ENCODE measurements at places on chromosomes 6 and 20. TPM values are rescaled to one million over a fixed set of nuclear protein-coding genes. Genes with fewer than 3 reads are reported as not detected.

GRCh38 chr6:87945181-87945580 lies 102.5 kb upstream of the SPACA1 start:
- H3K36me3 ChIP-seq = no peaks in the 10 kb centered on the region
- no peaks in the 10 kb centered on the region for H3K27me3 ChIP-seq
- H3K4me3 ChIP-seq = no peak overlapping the region

The PSMB9 gene
- total RNA-seq = 3.2 TPM

DNA sequence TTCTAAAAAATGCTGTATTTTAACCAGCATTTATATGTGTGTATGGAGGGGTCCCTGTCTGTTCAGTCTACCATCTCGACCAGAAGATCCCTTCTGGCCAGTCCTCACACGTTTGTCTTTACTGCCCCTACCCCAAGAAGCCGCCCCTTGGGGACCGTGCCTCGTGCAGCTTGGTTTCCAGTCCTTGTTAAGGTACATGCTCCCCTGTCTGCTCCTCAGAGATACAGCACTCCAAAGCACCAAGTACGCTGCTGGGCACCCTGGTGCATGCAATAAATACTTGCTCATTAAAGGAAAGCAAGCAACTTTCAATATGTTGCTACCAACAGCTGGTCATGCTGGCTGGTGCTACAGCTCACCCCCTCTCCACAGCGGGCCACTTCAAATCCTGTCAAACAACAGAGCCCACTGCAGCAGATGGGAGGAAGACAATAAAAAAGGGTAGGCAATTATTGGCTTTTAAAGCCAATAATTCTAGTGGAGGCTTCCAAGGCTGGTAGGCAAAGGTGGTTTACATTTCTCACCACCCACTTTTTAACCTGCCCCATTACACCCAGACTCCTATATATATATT lies 61.6 kb downstream of the PSMG4 start:
- H3K27me3 ChIP-seq = no peaks in the 10 kb centered on the region
- DNase-seq = no peak
- no peak overlapping the region for H3K4me3 ChIP-seq
- H3K36me3 ChIP-seq = no peaks in the 10 kb centered on the region
- H3K27ac ChIP-seq = no peak overlapping the region

GRCh38 chr6:56732517-56732916 lies 89.8 kb upstream of the DST start:
- H3K4me3 ChIP-seq = no peak overlapping the region
- H3K27ac ChIP-seq = no peak overlapping the region
- H3K36me3 ChIP-seq = no peaks in the 10 kb centered on the region
- H3K4me1 ChIP-seq = peaks cover 2% of the 10 kb centered on the region
- no peaks in the 10 kb centered on the region for H3K27me3 ChIP-seq

GRCh38 chr20:10247440-10247839 lies 28.8 kb downstream of the SNAP25 start:
- no peak for DNase-seq
- no peak overlapping the region for H3K4me3 ChIP-seq
- no peaks in the 10 kb centered on the region for H3K36me3 ChIP-seq
- H3K4me1 ChIP-seq = peaks cover 5% of the 10 kb centered on the region
- H3K27ac ChIP-seq = no peak overlapping the region
- H3K27me3 ChIP-seq = no peaks in the 10 kb centered on the region

The CCN5 gene
- total RNA-seq = not detected

DNA sequence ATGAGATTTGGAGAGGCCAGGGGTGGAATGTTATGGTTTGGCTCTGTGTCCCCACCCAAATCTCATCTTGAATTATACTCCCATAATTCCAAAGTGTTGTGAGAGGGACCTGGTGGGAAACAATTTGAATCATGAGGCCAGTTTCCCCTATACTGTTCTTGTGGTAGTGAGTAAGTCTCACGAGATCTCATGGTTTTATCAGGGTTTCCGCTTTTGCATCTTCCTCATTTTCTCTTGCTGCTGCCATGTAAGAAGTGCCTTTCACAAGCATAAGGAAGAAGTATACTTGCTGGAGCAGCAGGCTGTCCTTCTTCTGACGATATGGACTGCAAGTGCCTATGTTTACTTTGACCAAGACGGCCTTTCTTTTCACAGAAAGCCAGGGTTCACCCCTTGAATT lies 270.5 kb downstream of the ESR1 start:
- no peak for DNase-seq
- H3K27me3 ChIP-seq = no peaks in the 10 kb centered on the region
- H3K4me1 ChIP-seq = no peaks in the 10 kb centered on the region
- H3K4me3 ChIP-seq = no peak overlapping the region
- H3K36me3 ChIP-seq = peaks cover 14% of the 10 kb centered on the region
- H3K27ac ChIP-seq = no peak overlapping the region

DNA sequence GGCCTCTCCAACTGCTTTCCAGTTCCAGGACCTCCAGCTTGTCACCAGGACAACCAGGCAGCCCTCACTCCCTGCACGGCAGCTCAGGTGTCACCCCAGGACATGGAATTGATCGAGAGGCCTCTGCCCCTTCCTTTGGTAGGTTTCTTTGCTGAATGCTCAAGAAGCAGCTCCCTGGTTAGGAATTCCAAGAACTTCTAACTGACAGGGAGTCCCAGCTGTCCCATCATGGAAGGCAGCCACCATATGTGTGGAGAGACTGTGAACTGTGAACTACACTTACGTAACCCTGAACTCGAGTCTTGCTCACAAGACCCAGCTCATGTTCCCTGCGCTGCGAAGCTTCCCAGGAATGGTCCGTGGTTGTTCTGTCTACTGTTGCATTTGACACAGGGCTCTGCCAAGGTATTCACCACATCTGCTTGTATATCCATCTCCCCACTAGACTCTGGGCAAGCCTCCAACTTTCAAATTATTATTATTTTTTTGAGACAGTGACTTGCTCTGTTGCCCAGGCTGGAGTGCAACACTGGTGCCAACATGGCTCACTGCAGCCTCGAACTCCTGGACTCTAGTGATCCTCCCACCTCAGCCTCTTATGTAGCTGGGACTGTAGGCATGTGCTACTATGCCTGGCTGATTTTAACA lies 35.7 kb downstream of the MGME1 start:
- H3K36me3 ChIP-seq = no peaks in the 10 kb centered on the region
- no peak for DNase-seq
- no peaks in the 10 kb centered on the region for H3K4me1 ChIP-seq
- H3K27ac ChIP-seq = no peak overlapping the region
- no peak overlapping the region for H3K4me3 ChIP-seq

DNA sequence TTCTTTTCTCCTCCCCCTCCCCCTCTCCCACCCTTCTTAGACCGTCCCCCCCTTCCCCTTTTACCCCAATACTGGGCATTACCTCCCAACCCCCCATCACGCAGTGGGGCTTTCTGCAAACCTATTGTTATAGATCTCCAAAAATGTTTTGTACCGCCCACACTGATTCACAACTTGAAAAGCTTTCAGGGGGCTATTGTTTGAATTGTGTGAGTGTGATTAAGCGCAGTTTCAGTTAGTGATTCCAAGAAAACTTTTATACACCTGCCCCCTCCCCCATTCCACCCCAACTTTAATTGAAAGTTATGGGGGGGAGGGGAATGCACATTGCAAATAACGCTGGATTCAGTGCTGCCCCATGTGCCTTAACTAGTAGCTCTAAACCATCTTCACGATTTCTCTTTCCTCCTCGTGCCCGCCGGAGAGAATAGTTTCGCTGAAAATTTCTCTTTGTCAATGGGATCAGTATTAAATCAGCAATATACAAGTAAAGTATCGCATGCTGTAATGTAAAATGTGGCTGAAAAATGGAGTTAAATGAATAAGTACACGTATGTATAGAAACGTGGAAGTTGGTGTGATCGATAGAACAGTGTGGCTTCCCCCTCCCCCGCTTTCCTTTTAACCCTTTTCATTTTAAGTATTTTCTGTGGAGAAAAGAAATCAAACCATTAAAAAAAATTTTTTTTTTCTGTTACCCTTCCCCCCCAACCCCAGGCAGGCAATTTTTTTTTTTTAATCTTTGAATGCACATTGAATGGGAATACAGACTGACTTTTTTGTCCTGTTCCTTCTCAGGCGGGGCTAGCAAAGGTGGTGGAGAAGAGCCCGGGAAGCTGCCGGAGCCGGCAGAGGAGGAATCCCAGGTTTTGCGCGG lies 632 bp downstream of the LIN28B start:
- H3K27ac ChIP-seq = peak overlapping the region; percentile 100
- peak; percentile 72 for DNase-seq
- no peaks in the 10 kb centered on the region for H3K4me1 ChIP-seq
- H3K36me3 ChIP-seq = peaks cover 6% of the 10 kb centered on the region

The FOXA2 gene
- not detected for total RNA-seq

The MLN gene
- total RNA-seq = not detected

- H3K36me3 ChIP-seq = no peaks in the 10 kb centered on the region
- no peaks in the 10 kb centered on the region for H3K4me1 ChIP-seq
- no peak overlapping the region for H3K4me3 ChIP-seq
- DNase-seq = no peak
- no peaks in the 10 kb centered on the region for H3K27me3 ChIP-seq
These were observed 32.2 kb upstream of the VGLL2 start for GRCh38 chr6:117233145-117233544.

DNA sequence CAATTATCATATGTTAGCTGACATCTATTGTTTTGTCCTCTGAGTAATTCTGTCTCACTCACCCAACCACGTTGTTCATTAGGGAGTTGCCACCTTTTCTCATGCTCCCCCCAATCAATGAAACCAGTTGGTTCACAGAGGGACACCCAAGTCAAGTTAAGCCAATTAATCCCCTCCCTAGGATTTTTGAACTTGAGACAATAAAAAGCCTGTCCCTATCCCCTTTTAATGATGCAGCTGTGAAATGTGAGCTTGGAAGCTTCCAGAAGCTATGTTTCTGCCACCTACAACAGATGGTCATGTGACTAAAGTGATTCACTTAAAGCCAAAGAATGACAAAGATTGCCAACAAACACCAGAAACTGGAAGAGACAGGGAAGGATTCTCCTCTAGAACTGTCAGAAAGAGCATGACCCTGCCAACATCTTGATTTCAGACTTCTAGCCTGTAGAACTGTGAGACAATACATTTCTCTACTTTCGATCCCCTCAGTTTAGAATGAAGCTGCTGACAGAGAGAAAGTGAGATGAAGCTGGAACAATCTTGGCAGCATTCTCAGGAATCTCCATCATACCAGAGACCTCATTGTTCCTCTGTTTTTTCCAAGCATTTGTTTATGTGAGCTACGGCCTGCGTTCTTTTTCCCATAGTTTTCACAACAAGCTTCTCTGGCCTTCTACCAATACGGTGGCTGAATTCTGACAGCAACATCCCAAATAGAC lies 57.8 kb upstream of the TPD52L1 start:
- H3K36me3 ChIP-seq = no peaks in the 10 kb centered on the region
- no peak for DNase-seq
- H3K27ac ChIP-seq = no peak overlapping the region
- H3K4me1 ChIP-seq = no peaks in the 10 kb centered on the region
- no peaks in the 10 kb centered on the region for H3K27me3 ChIP-seq

The RAE1 gene
- total RNA-seq = 53.1 TPM
